ENCODE measurements at places on chromosomes 1 and 21.

DNA sequence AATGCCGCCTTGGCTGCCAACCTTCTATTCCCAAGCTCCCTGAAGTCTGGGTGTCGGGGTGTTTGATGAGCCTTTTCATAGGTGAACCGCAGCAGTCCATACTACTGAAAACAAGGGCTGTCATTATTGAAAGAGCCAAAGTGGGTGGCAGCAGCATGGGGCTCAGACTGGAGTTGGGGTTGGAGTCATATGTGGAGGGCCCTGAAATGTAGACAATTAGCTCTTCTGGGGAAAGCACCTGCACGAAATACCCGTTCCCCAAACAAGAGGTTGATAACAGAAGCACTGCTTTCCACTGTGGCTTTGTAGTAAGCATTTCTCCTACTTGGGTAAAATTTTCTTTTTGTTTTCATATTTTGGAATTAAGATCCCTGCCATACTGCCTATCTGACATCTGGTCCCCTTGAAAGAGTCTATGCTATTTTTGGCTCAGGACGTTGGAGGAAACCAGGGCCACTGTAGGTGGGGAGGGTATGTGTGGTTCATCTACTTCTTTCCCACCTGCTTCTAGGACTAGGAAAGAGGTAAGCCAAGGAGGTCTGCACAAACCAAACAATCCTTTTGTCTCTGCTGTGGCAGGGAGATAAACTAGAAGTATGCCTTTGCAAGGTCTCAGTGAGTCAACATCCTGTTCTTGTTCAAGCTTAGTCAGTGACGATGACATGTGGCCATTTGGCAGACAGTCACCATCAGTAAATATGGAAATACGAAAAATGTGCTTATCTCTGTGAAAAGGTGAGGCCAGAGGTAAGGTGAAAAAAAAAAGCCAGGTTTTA lies 197.0 kb upstream of the UBE2U start:
- DNase-seq: no peak

GRCh38 chr1:51623025-51623424 lies 6.1 kb downstream of the OSBPL9 start:
- DNase-seq: no peak

GRCh38 chr1:237467320-237467719 lies 423.4 kb downstream of the ZP4 start:
- no peak for DNase-seq

- DNase-seq: no peak
Measured at GRCh38 chr1:5970610-5971273, 21.5 kb downstream of the NPHP4 start.

GRCh38 chr1:33146003-33146402 lies 35.8 kb downstream of the TRIM62 start:
- DNase-seq: no peak

DNA sequence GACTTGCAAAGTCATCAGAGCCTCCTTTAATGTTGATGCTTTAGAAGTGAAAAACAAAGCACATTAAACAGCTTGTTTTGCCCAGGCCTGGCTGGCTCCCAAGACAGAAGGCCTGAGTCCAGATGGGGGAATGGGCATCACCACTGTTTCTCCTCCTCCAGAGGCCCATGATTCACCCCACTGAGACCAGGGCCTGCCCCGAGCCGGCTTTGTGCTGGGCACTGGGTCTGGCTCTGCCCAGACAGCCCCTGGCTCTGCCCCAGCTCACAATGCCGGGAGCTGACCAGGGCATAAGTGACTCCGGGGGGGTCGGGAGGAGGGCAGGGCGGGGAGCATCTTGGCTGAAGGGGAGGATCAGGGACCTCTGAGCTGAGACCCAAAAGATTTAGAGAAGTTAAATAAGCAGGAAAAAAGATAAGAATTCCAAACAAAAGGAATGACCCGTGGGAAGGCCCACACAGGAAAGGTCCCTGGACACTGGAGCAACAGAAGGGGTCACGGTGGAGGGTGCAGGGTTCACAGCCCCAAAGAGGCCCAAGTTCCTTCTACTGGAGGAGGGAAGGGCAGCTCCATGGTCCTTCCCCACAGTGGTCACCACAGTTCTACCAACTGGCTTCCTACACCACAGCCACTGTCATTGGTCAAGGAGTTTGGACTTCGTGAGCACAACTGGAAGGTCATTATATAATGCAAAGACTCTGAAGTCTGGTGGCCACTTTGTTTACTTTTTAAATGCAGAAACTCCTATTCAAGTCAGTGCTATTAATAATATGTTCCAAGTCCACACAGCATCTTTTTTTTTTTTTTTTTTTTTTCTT lies 5.5 kb downstream of the C2CD2 start:
- no peak for DNase-seq

DNA sequence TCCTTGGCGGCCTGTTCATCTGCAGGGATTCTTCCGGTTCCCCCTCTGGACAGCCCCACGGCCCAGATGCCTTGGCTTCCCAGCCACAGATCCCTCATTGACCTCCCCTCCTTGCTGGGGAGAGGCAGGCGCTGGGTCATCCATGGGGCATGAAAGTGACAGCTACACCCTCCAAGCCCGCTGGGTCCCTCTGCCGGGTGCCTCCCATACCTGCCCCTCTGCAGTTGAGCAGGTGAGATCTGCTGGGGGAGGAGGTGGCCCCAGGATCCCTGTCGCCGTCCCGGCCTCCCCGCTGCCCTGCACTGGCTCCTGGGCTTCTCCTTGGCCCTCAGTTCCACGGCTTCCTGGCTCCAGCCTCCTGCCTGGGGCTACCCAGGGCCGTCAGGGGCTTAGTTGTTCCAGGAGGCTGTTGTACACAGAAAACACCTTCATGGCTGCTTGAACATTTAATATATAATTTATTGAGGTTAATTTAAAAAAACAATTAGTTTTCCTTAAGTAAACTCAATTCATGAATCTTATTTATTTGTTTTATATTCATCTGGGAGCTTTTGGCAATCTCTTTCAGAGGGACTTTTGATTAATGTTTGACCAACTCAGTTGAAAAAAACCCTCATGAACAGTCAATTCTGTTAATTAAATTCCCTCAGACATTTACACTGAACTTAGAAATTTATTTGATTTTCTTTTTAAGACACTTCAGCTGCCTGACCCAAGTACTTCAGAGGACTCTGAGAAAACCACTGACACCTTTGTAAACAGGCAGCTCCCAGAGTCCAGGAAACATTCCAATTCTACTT lies 67.6 kb upstream of the ABCG1 start:
- no peak for DNase-seq

DNA sequence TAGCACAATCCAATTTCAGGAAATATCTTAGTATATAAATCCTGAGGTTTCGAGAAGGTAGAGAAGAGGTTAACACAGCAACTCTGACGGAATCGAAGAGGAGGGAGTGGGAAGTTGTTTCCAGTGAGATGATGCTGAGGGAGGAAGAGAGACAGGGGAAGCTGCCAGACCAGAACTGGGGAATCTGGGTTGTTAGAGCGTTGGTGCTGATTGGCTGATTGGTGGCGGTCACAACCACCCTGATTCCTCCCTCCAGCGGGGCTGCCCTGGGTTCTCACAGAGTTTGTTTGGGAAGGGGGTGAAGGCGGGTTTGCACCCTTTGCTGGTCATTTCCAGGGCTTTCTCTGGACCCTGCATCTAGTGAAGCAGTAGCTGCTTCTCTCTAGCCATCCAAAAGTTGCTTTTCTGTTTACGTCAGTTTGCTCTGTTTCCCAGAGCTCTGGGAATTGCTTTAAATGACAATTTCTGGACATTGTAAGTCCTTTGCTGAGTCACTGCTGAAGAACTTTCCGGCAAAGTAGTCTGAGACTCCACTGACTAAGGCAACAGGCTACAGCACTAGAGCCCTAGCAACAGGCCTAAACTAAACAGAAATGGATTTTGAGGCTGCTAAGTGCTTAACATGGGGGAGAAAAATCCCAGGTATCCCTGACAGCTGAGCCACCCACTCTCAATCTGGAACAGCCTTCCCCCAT lies 90.1 kb downstream of the TENT5C start:
- no peak for DNase-seq

DNA sequence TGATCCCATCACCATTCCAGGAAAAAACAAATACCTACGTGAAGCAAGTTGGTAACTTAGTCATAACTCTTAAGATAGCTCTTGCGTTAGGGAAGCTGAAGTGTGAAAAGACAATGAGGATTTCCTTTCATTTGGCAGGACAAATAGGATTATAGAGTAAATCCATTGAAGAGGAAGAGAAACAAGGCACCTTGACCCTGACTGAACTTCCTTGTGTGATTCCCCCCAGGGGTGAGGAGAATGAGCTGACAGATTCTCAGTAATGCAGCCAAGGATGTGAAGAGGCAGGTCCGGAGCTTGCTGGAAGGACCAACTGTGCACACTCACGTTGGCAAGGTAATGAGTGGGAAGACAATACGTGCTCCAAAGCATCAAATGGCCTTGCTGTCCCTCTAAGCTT lies 55.0 kb upstream of the HMCN1 start:
- no peak for DNase-seq

DNA sequence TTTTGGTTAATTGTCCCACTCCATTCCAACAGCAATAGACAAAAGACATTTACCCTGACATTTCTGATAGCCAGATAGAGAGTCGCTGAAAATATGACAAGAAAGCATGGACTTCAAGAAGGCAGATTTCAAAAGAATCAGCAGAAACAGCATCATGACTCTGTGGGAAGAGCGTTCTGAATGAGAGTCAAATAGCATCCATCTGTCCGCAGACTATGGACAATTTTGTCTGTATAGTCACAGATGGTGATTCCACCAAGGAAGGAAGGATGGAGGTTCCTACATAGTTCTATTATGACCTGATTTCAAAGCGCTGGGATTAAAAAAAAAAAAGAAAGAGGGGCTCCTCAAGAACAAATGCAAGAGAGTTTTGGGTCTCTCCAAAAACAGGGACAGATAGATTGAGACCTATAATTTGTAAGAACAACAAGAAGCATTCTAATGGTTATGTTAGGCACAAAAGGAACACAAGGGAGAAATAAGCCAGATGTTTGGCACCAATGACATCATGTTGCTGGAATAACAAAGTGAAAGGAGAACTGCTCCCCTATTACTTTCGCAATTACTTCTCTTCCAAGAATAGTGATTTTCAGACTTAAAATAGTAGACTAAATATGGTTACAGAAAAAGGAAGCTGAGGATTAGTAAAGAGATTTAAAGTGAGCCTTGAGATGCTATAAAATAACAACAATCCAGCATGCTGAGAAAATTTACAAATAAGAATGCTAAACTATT lies 28.5 kb downstream of the NIBAN1 start:
- DNase-seq: no peak

DNA sequence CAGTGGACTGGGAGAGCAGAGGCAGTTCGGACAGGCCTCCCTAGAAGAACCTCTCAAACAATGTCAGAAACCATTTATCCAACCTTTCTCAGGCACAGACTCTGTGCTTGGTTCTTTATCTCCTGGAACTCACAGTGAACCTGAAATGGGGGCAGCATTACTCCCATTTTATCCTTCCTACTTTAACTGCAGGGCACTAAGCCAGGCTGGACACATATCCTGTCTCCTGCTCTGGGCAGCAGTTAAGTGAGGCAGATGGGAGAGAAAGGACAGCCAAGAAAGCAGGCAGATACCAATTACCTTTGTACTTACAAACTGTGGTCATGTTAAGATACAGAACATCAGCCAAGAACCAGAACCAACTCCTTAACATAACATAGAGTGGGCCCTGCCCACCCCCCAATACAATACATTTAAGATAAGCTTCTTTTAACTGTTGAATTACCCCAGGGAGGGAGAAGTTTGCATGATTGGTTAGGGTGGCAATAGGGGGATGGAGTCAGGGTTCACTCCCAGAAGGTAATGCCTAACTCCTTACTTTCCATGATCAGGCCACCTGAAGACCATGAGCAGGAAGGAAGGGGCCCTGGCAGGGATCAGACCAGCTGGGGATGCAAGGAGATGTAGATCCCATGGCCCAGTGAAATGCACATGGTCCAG lies 10.9 kb downstream of the KDF1 start:
- no peak for DNase-seq

- DNase-seq: no peak
Measured at GRCh38 chr1:228515200-228515834, 28.1 kb downstream of the RNF187 start.

DNA sequence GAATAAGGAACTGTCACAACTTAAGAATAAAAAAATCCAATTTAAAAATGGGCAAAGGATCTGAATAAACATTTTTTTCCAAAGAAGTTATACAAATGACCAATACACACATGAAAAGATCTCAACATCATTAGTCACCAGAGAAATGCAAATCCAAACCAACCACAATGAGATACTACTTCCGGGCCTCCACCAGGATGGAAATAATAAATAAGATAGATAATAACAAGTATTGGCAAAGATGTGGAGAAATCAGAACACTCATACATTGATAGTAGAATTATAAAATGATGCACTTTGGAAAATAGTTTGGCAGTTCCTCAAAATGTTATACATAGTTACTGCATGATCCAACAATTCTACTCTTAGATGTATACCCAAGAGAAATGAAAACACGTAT lies 18.7 kb downstream of the ZSWIM5 start:
- no peak for DNase-seq

GRCh38 chr1:112060261-112060660 lies 70.8 kb upstream of the KCND3 start:
- no peak for DNase-seq

DNA sequence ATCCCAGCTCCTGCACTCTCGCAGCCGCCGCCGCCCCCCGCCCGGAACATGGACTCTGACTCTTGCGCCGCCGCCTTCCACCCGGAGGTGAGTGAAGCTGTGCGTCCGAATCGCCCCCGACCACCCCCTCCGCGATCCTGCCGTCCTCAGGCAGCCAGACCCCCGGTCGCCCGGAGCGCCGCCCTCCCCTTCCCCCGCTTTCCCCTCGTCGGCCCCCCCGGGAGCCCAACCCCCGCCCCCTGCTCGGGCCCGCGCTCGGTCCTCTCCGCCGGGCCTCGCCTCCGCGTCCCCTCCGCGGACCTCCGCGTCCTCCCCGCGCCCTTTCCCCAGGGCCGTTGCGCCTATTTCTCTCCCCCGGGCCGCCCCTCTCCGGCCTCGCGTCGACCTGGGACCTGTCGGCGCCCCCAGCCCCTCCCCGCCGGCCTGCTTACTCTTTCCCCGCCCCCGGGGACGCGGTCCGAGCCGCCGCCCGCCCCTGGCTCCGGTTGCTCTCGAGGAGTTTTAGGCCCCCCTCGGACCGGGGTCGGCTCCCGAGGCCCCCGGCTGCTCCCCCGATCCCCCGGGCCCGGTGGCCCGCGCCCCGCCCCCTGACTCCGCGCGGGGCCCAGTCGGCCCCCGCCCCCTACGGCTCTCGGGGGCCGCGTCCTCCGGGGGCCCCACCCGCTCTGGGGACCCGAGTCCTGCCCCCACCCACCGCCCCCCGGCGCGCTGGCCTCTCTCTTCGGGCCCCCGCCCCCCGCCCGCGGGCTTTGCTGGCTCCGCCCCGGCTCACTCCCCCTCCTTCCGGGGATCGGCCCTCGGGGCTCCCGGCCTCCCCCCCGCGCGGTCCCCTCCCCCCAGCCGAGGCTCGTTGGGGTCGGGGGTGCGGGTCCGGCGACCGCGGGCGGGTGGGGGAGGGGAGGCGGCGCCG lies 743 bp downstream of the PHF13 start:
- DNase-seq: no peak

GRCh38 chr1:14165371-14165801 lies 433.1 kb upstream of the KAZN start:
- no peak for DNase-seq

- no peak for DNase-seq
Measured at GRCh38 chr1:200786788-200787187, 48.1 kb downstream of the CAMSAP2 start.

All from stimulated activated CD8-positive, alpha-beta memory T cell treated with anti-CD3 and anti-CD28 coated beads, Interleukin-7, amount 100 ng/mL, for 24 hours (primary cell).